Vagina (tissue), 2 donors: ENCODE measurements at places on chromosomes 7 and 10. TPM values are rescaled to one million over a fixed set of nuclear protein-coding genes. Genes with fewer than 3 reads are reported as not detected.

Gene DDX50
- total RNA-seq, result 28.7 TPM

- H3K4me1 ChIP-seq, result peaks cover 5% of the 10 kb centered on the region
- DNase-seq, result no peak
- H3K4me3 ChIP-seq, result no peak overlapping the region
- no peak overlapping the region for H3K27ac ChIP-seq
- H3K27me3 ChIP-seq, result no peaks in the 10 kb centered on the region
- no peaks in the 10 kb centered on the region for H3K36me3 ChIP-seq
Observed at GRCh38 chr7:43669286-43670081, 59.8 kb downstream of the COA1 start.

GRCh38 chr10:103683851-103684250, 171.5 kb downstream of the SH3PXD2A start:
- no peaks in the 10 kb centered on the region for H3K36me3 ChIP-seq
- DNase-seq, result no peak
- no peaks in the 10 kb centered on the region for H3K27me3 ChIP-seq
- H3K27ac ChIP-seq, result peak overlapping the region; percentile 94

DNA sequence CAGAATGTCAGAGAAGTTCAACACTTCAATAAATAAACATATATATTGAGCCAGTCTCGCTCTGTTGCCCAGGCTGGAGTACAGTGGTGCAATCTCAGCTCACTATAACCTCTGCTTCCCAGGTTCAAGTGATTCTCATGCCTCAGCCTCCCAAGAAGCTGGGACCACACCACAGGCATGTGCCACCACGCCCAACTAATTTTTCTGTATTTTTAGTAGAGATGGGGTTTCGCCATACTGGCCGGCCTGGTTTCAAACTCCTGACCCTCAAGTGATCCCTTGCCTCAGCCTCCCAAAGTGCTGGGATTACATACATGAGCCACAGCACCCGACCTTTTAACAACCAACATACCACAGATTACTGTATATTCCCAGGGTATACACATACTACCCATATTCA, 134.2 kb downstream of the JMJD1C start:
- no peak overlapping the region for H3K27ac ChIP-seq
- no peaks in the 10 kb centered on the region for H3K36me3 ChIP-seq
- H3K27me3 ChIP-seq, result no peaks in the 10 kb centered on the region
- no peak overlapping the region for H3K4me3 ChIP-seq
- DNase-seq, result no peak

Gene GPR26
- not detected for total RNA-seq

Gene CALML5
- 102 TPM for total RNA-seq

- H3K4me1 ChIP-seq, result peaks cover 12% of the 10 kb centered on the region
- H3K36me3 ChIP-seq, result no peaks in the 10 kb centered on the region
- no peak overlapping the region for H3K4me3 ChIP-seq
- H3K27ac ChIP-seq, result no peak overlapping the region
- DNase-seq, result peak; percentile 70
Observed at GRCh38 chr10:48463318-48464003, 141.4 kb downstream of the ARHGAP22 start.

Gene OR2A42
- not detected for total RNA-seq

DNA sequence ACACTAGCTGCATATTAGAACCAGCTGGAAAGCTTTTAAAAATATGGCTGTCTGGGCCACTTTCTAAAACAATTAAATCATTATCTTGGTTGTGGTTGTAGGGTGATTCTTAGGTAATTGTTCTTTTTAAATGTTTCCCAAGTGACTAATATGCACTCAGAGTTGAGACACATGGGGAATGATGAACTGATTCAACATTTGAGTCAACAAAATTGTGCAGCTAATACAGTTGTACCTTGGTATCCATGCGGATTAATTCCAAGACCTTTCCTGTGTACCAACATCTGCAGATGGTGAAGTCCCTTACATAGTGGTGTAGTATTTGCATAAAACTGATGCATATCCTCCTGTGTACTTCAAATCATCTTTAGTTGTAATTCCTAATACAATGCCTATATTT, 242.2 kb downstream of the ATRNL1 start:
- no peak overlapping the region for H3K4me3 ChIP-seq
- no peak for DNase-seq
- H3K36me3 ChIP-seq, result no peaks in the 10 kb centered on the region
- H3K4me1 ChIP-seq, result no peaks in the 10 kb centered on the region
- no peak overlapping the region for H3K27ac ChIP-seq

- no peaks in the 10 kb centered on the region for H3K27me3 ChIP-seq
- H3K27ac ChIP-seq, result peak overlapping the region; percentile 25
- H3K36me3 ChIP-seq, result no peaks in the 10 kb centered on the region
Observed at GRCh38 chr10:11876324-11876723, 53.2 kb downstream of the PROSER2 start.

DNA sequence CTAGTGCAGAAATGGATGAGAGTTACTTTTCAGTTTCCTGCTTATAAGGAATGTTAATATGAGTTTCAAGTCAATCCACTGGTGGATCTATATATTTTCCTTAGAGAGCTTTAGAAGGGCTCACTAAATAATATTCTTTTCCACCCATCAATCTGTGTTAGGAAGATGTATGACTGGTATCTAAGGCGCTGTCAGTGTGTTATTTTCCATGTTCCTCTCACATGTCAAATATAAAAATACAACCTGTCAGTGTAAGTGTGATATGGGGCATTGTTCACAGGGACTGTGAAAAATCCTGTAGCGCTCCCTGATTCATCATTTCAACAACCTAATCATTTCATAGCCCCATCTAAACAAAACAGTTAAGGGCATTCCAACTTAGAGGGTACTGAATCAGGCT, 203.1 kb downstream of the TMEM26 start:
- no peak overlapping the region for H3K4me3 ChIP-seq
- DNase-seq, result no peak
- H3K27ac ChIP-seq, result no peak overlapping the region
- no peaks in the 10 kb centered on the region for H3K4me1 ChIP-seq
- no peaks in the 10 kb centered on the region for H3K36me3 ChIP-seq

- no peaks in the 10 kb centered on the region for H3K4me1 ChIP-seq
- H3K27me3 ChIP-seq, result no peaks in the 10 kb centered on the region
- H3K4me3 ChIP-seq, result no peak overlapping the region
Observed at GRCh38 chr10:19077276-19077675, 28.7 kb downstream of the MALRD1 start.

- H3K36me3 ChIP-seq, result no peaks in the 10 kb centered on the region
- no peak for DNase-seq
- H3K27me3 ChIP-seq, result no peaks in the 10 kb centered on the region
Observed at GRCh38 chr10:34814223-34814912, 728 bp downstream of the PARD3 start.

GRCh38 chr10:4883079-4883739, 57.2 kb downstream of the AKR1E2 start:
- no peak for DNase-seq
- no peak overlapping the region for H3K4me3 ChIP-seq
- H3K27ac ChIP-seq, result no peak overlapping the region
- no peaks in the 10 kb centered on the region for H3K36me3 ChIP-seq
- H3K4me1 ChIP-seq, result peaks cover 8% of the 10 kb centered on the region

GRCh38 chr7:75639886-75640190, 98.9 kb downstream of the HIP1 start:
- H3K4me3 ChIP-seq, result peak overlapping the region; percentile 79
- H3K27me3 ChIP-seq, result no peaks in the 10 kb centered on the region
- H3K4me1 ChIP-seq, result peaks cover 19% of the 10 kb centered on the region
- H3K36me3 ChIP-seq, result no peaks in the 10 kb centered on the region
- H3K27ac ChIP-seq, result peak overlapping the region; percentile 83

DNA sequence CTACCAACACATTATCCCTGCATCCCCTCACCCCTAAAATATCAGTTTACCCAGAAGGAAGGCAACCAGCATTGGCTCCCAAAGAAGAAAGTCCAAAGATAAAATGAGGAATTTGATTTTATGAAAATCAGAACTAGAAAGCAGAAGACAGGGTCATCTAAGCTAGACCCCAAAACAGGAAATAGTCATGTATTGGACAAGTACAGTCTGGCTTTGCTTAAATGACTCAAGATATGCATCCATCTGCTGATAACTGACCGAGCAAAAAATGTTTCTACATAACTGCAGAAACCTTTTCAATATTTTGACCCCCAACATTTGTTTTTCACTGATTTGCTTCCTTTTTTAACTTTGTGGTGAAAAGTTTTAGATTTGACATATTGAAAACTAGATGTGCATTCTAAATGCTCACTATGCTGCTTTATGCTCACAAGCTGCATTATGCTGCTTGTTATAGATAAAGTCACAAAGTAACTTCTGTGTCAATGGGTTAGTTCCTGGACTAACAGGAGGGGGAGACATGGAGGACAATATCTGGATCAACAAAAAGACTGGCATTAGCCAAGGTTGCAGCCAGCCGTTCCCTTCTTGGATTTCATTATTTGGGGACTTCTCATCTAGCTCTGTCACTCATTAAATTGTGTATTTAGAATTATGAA, 227.0 kb downstream of the INHBA start:
- H3K36me3 ChIP-seq, result no peaks in the 10 kb centered on the region
- H3K27ac ChIP-seq, result no peak overlapping the region
- H3K4me1 ChIP-seq, result no peaks in the 10 kb centered on the region
- no peak overlapping the region for H3K4me3 ChIP-seq
- H3K27me3 ChIP-seq, result no peaks in the 10 kb centered on the region
- DNase-seq, result no peak

DNA sequence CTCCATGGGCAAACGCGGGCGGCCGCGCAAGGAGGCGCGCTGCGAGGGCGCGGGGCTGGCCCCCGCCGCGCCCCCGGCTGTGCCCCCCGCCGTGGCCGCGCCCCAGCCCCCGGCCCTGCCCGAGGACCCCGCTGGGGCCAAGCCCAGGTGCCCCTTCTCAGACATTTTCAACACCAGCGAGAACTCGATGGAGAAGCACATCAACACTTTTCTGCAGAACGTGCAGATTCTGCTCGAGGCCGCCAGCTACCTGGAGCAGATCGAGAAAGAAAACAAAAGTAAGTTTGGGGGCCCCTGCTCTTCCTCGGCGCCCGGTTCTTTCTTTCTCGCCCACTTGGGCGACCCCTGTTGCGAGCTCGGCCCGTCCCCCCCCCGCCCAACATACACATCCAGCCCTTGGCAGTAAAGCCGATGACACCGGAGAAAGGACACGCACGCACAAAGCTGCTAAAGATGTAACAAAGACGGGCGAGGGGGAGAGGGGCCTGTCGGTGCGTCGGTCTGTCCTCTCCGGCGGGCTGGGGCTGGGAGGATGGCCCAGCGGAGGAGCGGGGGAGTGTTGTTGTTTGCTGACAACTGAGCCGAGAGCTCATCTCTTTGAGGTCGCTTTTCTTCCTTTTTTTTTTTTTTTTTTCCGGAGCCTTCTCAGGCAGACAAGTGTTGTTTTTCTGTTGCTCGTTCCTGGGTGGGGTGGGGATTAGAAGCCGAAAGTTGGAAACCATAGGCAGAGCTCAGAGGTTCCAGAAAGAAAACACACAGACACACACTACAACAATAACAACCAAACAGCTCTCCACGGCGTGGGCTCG, 604 bp downstream of the MXI1 start:
- H3K4me1 ChIP-seq, result peaks cover 20% of the 10 kb centered on the region
- H3K4me3 ChIP-seq, result peak overlapping the region; percentile 83
- peak overlapping the region; percentile 98 for H3K27ac ChIP-seq
- DNase-seq, result no peak
- no peaks in the 10 kb centered on the region for H3K27me3 ChIP-seq

DNA sequence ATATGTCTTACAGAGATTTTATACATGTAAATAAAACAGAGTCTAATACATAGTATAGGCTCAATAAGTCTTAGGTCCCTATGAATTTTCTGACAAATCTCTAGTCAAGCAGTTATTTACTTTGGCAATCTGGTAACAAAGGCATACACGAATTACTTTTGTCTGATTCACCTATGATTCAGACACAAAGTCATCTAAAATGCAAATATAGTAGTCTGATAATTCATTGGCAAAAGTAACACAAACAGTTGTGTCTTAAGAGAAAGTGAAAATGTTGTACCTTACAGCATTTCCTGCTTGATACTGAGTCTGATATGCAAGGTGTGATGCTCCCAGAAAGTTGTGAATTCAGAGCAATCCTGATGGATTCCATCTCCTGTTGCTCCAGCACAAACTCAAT, 209.4 kb upstream of the PRSS1 start:
- H3K27ac ChIP-seq, result no peak overlapping the region
- no peak for DNase-seq
- no peaks in the 10 kb centered on the region for H3K36me3 ChIP-seq
- no peaks in the 10 kb centered on the region for H3K4me1 ChIP-seq

Gene TCAF1
- 50.1 TPM for total RNA-seq

DNA sequence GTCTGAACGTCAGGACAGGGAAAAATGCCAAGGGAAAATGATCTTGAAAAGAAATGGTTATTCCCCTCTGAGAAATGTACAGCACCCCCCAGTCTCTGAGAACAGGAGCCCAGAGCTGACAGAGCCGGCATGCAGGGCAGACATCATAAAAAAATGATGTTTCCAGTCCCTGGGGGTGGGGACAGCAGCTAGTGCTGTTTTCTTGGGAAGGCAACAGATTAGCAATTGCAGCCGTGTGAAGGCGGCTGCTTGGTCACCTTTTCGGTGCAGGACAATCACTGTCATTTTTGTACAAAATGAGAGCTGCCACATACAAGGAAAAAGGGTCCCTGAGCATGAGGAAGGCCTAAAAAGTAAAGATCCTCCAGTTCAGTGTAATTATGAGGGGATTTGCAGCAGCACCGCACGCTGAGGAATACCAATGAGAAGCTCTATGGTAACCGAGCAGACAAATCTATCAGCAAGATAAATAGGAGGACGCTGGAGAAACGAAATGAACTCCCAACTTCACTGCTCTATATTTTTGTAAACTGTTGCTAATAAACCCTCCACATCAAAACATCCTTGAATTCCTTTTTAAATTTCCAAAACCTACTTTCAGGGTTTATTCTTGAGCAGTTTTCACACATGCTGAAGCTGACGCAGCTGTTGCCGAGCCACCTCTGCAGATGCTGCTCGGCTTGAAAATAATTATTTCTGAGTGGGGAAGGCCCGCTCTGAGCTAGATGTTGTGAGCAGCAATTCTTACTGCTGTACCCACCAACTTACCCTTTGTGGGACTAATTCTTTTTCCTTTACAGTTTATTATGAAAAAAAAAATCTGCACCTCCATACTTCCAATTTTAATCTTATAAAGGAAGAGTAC, 98.2 kb upstream of the NEBL start:
- no peaks in the 10 kb centered on the region for H3K36me3 ChIP-seq
- no peaks in the 10 kb centered on the region for H3K27me3 ChIP-seq
- no peak overlapping the region for H3K4me3 ChIP-seq
- H3K4me1 ChIP-seq, result no peaks in the 10 kb centered on the region
- no peak overlapping the region for H3K27ac ChIP-seq

DNA sequence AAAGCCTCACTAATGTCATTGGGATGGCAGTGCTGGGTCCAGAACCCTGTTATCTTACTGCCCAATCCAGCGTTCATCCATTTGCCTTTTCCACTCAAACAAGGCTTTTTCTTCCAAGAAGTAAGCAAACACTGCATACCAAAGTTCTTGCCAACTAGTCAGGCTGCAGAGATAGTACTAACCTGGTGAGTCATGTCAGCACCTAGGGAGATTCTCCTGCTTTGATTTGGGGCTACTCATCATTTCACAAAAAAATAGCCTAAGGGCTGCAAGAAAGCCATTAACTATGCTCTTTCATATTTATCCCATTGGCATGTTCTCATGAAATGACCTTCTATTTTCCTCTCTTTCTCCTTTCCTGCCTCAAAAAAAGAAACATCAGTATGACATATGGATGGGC, 142.6 kb downstream of the TWIST1 start:
- no peaks in the 10 kb centered on the region for H3K36me3 ChIP-seq
- no peaks in the 10 kb centered on the region for H3K27me3 ChIP-seq
- no peak overlapping the region for H3K27ac ChIP-seq
- no peak overlapping the region for H3K4me3 ChIP-seq
- H3K4me1 ChIP-seq, result peaks cover 18% of the 10 kb centered on the region
- no peak for DNase-seq

- H3K27me3 ChIP-seq, result no peaks in the 10 kb centered on the region
- peaks cover 16% of the 10 kb centered on the region for H3K4me1 ChIP-seq
- DNase-seq, result no peak
Observed at GRCh38 chr7:2958416-2959102, 85.1 kb downstream of the CARD11 start.
